ENCODE measurements at places on chromosomes 6 and 20. TPM values are rescaled to one million over a fixed set of nuclear protein-coding genes. Genes with fewer than 3 reads are reported as not detected.

DNA sequence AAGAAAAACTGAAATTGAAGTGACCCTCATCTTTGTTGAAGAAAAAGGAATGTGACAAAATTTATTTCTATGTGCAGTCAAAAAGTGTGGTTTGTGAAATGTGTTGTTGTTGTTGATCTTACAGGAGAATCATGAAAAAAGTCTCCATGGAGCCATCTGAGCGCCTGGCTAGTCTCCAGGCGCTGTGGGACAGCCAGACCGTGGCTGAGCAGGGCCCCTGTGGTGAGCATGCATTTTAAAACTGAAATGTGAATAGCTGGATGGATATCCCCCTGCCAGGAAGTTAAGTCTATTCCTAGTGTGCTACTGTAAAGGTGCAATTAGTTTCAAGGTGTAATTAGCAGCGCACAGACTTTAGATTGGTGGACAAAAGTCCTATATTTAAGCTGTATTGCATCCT, 170.6 kb downstream of the CARMIL1 start:
- DNase-seq = no peak

DNA sequence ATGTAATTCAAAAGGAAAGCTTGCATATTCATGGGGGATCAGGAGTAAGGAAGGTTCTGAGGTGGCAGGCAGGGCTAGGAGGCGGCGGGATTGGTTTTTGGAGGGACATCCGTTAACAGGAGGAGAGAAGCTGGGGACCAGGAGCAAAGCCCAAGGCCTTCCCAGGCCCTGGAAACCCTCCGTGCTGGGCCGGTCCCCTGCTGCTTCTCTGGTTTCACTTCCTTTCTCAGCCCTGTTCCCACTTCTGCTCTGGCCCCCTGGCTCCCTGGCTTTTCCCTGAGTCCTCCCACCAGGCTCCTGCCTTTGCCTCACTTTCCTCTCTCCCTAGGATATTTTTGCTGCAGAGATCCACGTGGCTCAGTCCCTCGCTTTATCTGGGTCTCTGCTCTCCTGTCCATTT, 26.4 kb upstream of the SALL4 start:
- peak; percentile 11 for DNase-seq

DNA sequence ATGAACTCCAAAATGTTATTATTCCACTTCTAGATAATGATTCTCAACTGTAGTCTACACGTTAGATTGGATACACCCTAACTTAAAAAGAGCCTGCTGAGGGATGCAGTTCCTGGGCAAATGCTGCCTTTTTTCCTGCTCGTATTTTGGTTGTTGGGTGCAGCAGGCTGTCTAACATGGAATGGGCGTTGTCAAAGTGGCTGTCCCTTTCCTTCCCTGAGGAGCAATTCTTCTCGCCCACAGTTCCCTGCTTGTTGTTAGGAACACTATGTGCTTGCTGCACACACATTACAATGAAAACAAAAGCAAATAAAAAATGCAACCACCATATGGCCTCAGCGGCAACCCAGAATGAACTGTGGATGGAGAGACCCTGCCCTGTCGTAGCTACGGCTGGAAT, 1.7 kb upstream of the ADGRF5 start:
- DNase-seq = no peak

The CST7 gene
- 1.8 TPM for polyA plus RNA-seq

The SIRPA gene
- polyA plus RNA-seq = 126 TPM

The HLA-DMA gene
- polyA plus RNA-seq = 434 TPM

The WFDC10B gene
- not detected for polyA plus RNA-seq

The FAM209B gene
- polyA plus RNA-seq = 1.0 TPM
